ENCODE measurements at places on chromosomes 2 and 18. TPM values are rescaled to one million over a fixed set of nuclear protein-coding genes. Genes with fewer than 3 reads are reported as not detected.

Gene RAB17
- total RNA-seq, result 41.8 TPM

Gene SERPINB10
- not detected for total RNA-seq

Gene AQP12B
- total RNA-seq, result not detected

Gene DPYSL5
- total RNA-seq, result 8.4 TPM

Gene SP3
- total RNA-seq, result 98.0 TPM

GRCh38 chr2:169980001-169980400, 152.7 kb downstream of the UBR3 start:
- H3K27me3 ChIP-seq, result no peaks in the 10 kb centered on the region
- no peak for DNase-seq
- H3K4me3 ChIP-seq, result no peak overlapping the region
- H3K36me3 ChIP-seq, result no peaks in the 10 kb centered on the region

- no peak overlapping the region for H3K27ac ChIP-seq
- no peak overlapping the region for H3K4me3 ChIP-seq
- H3K4me1 ChIP-seq, result no peaks in the 10 kb centered on the region
- H3K27me3 ChIP-seq, result no peaks in the 10 kb centered on the region
- no peak for DNase-seq
- H3K36me3 ChIP-seq, result no peaks in the 10 kb centered on the region
These were observed 301.6 kb upstream of the STON1 start for GRCh38 chr2:48228345-48228684.

- H3K36me3 ChIP-seq, result no peaks in the 10 kb centered on the region
- peaks cover 6% of the 10 kb centered on the region for H3K4me1 ChIP-seq
- no peak for DNase-seq
- no peak overlapping the region for H3K27ac ChIP-seq
- no peak overlapping the region for H3K4me3 ChIP-seq
These were observed 147.2 kb upstream of the NFATC1 start for GRCh38 chr18:79248495-79249060.

Gene RANBP2
- total RNA-seq, result 69.5 TPM

Gene ACMSD
- not detected for total RNA-seq

Gene FBXO41
- total RNA-seq, result 34.9 TPM

- no peaks in the 10 kb centered on the region for H3K27me3 ChIP-seq
- H3K36me3 ChIP-seq, result no peaks in the 10 kb centered on the region
- H3K4me1 ChIP-seq, result no peaks in the 10 kb centered on the region
- H3K27ac ChIP-seq, result no peak overlapping the region
These were observed 897.4 kb upstream of the KLHL29 start for GRCh38 chr2:22487541-22487940.

GRCh38 chr2:226664140-226664539, 135.5 kb downstream of the IRS1 start:
- no peaks in the 10 kb centered on the region for H3K36me3 ChIP-seq
- H3K27me3 ChIP-seq, result no peaks in the 10 kb centered on the region
- H3K4me1 ChIP-seq, result peaks cover 93% of the 10 kb centered on the region
- H3K4me3 ChIP-seq, result no peak overlapping the region

DNA sequence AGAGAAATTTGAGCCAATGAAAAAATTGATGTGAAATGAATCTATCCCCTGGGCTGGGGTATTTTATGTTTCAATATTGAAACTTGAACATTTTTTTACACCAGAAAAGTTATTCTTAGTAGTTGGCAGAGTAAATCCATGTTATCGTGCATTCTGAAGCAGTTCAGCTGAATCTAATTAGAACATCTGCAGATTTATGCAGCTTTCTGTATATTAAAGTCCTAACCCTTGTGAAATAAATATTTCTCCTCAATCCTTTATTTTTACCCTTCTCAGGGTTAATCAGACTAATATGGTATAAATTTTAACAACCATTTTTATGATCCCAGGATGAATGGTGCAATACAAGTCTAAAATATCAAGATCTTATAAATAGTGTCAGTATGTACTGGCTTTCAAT, 69.5 kb downstream of the CDH20 start:
- H3K4me3 ChIP-seq, result no peak overlapping the region
- H3K27ac ChIP-seq, result no peak overlapping the region
- H3K4me1 ChIP-seq, result no peaks in the 10 kb centered on the region
- H3K27me3 ChIP-seq, result peaks cover 19% of the 10 kb centered on the region

Gene DNAJC10
- 80.4 TPM for total RNA-seq

- H3K27me3 ChIP-seq, result no peaks in the 10 kb centered on the region
- no peak for DNase-seq
- no peaks in the 10 kb centered on the region for H3K36me3 ChIP-seq
These were observed 17.8 kb upstream of the DGKD start for GRCh38 chr2:233336541-233336940.

DNA sequence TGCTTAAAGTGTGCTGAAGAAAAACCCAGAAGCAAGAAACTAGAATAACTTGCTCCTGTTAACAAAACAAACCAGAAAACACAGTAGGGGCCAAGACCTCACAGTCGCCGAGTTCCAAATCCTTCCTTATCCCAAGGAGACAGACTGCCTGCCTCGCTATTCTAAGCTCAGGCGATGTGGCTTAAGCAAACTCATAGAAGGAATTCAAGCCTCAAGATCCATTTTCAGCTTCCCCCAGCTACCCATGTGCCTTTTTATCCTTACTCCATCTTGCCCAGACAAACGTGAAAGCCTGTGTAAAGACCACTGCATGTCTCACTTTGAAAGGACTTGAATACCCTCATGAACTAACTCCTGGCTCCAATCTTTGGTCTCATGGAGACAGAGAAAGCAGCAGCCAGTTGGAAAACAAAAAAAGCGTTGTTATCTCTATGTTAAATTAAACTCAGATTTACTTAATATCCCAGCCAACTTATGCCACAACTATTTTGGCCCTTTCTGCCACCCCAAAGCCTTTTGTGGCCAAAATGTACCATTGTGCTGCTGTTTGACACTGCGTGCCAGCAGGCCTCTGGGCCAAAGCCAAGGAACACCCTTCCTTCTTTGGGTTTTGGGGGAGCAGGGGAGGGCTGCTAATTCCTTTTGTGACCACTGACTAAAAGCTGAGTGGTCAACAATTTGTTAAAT, 123.2 kb upstream of the FZD5 start:
- H3K4me3 ChIP-seq, result no peak overlapping the region
- H3K4me1 ChIP-seq, result no peaks in the 10 kb centered on the region
- no peaks in the 10 kb centered on the region for H3K27me3 ChIP-seq
- no peak for DNase-seq

- no peaks in the 10 kb centered on the region for H3K36me3 ChIP-seq
- H3K27ac ChIP-seq, result no peak overlapping the region
- no peak for DNase-seq
- no peak overlapping the region for H3K4me3 ChIP-seq
These were observed 1070.3 kb downstream of the SUCLG1 start for GRCh38 chr2:83388804-83389203.

DNA sequence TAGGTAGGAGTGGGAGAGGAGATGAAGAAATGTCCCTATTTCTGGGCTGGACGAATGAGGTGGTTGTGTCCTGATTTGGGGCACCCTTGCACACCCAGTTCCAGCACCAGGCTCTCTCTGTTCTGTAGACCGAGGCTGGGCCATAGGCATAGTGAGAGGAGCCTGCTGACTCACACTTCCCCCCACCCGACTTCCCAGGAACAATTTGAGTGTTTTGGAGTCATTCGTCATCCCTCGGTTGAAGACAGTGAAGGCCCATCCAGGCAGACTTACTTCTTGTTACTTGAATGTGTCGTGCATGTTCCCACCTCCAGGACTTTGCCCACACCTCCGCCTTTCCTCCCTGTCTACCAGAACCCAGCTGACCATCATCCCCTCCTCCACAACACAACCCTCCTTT, 179.1 kb downstream of the HAUS1 start:
- DNase-seq, result no peak
- H3K36me3 ChIP-seq, result no peaks in the 10 kb centered on the region
- H3K4me3 ChIP-seq, result no peak overlapping the region
- no peaks in the 10 kb centered on the region for H3K4me1 ChIP-seq

- no peak overlapping the region for H3K4me3 ChIP-seq
- DNase-seq, result no peak
- H3K27me3 ChIP-seq, result no peaks in the 10 kb centered on the region
- H3K4me1 ChIP-seq, result peaks cover 24% of the 10 kb centered on the region
- no peak overlapping the region for H3K27ac ChIP-seq
- H3K36me3 ChIP-seq, result no peaks in the 10 kb centered on the region
These were observed 45.8 kb upstream of the FLACC1 start for GRCh38 chr2:201402651-201403562.

Gene KIDINS220
- total RNA-seq, result 20.1 TPM

DNA sequence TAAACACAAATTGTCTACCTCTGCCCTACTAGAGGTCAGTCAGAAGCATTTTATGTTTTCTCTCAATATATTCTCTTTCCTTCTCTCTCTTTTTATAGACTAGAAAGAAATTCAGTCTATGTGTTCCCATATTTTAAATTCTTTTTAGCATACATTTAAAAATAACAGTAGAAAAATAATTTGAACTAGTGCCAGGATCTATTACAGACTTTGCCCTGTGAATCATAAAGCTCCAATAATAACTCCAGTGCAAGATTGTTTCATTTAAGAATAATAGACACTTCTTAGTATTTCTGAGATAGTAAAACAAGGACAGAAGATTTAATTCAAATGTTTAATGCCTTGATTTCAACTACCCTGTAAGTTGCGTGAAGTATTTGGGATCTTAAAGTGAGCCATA, 60.1 kb downstream of the ITGB6 start:
- no peaks in the 10 kb centered on the region for H3K27me3 ChIP-seq
- H3K36me3 ChIP-seq, result no peaks in the 10 kb centered on the region
- H3K4me3 ChIP-seq, result no peak overlapping the region

DNA sequence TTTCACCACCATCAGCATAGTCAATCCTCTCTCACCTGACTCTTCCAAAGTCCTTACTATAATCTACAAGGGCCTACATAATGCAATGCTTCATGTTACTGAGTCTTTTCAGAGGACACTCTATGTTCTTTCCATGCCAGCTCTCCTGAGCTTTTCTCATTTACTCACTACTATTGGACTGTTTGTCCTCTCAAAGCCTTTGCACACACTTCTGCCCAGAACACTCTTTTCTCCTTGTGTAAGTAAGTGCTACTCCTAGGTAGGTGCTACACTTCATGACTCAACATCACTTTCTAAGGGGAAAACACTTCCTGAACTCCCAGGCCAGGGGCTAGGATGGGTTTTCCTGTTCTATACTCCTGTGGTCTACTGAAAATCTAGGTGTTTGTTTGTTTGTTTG, 82.5 kb upstream of the GULP1 start:
- DNase-seq, result no peak
- H3K27ac ChIP-seq, result no peak overlapping the region
- H3K4me3 ChIP-seq, result no peak overlapping the region
- no peaks in the 10 kb centered on the region for H3K36me3 ChIP-seq
- H3K27me3 ChIP-seq, result no peaks in the 10 kb centered on the region
- H3K4me1 ChIP-seq, result peaks cover 13% of the 10 kb centered on the region

DNA sequence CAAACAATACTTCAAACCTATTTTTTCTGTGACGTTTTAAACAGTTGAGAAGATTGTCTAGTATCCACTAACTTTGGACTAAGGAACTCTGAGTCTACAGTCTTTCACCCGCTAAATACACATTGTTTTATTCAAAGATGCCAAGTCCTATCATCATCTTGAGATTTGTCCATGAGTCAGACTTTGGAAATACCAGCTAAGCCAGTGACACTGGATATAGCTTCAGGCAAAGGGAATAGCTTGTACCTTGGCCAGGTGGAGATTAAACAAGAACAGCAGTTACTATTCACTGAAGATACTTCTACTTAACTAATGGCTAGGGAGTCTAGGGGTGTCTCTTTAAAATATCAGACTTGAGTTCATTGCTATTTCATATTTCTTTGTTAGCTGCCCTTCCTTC, 137.5 kb downstream of the COMMD1 start:
- no peaks in the 10 kb centered on the region for H3K27me3 ChIP-seq
- no peak overlapping the region for H3K27ac ChIP-seq
- no peak overlapping the region for H3K4me3 ChIP-seq
- H3K36me3 ChIP-seq, result no peaks in the 10 kb centered on the region
- H3K4me1 ChIP-seq, result no peaks in the 10 kb centered on the region

DNA sequence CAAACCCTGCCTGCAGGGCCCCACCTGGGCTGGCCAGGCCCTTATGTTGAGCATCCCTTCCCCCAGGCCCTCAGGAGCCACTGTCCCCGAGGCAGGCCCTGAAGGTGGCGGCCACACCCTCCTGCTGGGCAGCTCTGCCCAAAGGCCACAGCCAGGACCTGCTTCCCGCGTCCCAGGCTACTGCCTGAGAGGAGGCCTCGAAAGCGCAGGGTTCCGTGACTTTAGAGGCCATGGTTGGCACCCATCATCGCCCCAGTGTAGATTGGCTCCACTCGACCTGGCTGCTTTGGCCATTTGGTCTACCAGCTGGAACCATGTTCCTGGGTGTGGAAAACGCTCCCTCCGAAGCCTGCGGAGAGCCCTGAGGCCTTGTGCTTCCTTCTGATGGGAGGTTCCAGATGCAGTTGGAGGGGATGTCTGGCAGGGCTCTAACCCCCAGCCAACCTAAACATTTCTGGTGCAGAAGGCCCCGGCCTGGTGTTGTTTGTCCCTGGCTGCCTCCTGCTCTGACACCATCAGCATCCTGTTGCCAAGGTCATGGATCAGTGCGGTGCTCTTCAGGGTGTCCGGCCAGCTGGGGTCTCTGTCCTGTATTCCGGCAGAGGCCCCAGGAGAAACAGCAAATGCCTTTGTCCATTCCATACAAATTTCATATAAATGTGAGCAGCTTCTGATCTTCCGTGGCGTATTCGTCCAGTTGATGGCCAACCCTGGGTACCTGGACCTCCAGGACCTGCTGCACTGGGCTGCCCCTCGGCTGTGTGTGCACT, 14.7 kb downstream of the CAPN10 start:
- no peak for DNase-seq
- no peaks in the 10 kb centered on the region for H3K36me3 ChIP-seq
- H3K27me3 ChIP-seq, result no peaks in the 10 kb centered on the region
- no peak overlapping the region for H3K27ac ChIP-seq
- peaks cover 8% of the 10 kb centered on the region for H3K4me1 ChIP-seq

Gene BCL11A
- total RNA-seq, result 0.71 TPM

DNA sequence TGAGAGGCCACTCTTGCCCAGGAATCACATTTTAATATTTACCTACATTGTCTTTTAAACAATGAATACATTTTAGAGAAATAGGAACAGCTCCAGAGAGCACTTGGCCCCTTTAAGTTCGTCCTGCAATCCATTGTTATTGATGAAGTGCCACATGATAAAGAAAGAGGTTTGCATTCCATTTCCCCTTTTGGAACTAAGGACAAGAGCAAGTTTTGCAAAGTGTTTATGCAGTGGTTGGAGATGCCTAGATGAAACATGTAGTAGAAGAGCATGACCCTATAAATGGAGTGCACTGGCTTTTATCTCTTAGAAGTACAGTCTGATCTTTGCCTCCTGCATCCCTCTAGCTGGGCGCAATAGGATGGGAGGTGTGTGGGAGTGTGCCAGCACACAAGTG, 118.7 kb upstream of the CNTNAP5 start:
- H3K4me1 ChIP-seq, result no peaks in the 10 kb centered on the region
- H3K27ac ChIP-seq, result no peak overlapping the region
- H3K36me3 ChIP-seq, result no peaks in the 10 kb centered on the region

DNA sequence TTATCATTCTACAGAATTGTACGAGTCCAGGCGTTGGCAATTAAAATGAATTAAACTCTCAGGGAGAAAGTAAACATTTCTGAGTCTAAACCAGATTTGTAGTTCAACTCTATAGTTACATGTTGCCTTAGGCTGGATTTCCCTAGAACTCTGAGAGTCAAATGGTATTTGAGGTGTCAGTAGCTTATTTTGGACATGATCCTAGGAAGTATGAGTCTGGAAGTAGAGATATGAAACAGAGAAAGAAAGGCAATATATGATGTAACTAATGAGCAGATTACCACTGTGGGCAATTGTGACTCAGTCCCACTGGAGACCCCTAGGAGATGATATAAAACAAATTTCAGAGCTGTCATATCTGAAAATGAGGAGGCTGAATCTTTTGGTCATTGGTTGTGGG, 199.1 kb upstream of the UBE2E3 start:
- no peak overlapping the region for H3K4me3 ChIP-seq
- DNase-seq, result no peak
- no peaks in the 10 kb centered on the region for H3K36me3 ChIP-seq
- H3K4me1 ChIP-seq, result no peaks in the 10 kb centered on the region
